ENCODE measurements at places on chromosomes 11 and 22. TPM values are rescaled to one million over a fixed set of nuclear protein-coding genes. Genes with fewer than 3 reads are reported as not detected.

The TTC28 gene
- total RNA-seq = 22.3 TPM

The YPEL1 gene
- total RNA-seq = 5.0 TPM

The C11orf97 gene
- not detected for total RNA-seq

The SCN2B gene
- 8.2 TPM for total RNA-seq

The GLYATL1 gene
- total RNA-seq = not detected

GRCh38 chr11:78085972-78086371 is 6.3 kb upstream of the NDUFC2 start:
- DNase-seq = no peak

The SLC1A2 gene
- total RNA-seq = 2.5 TPM

The CHST1 gene
- 5.4 TPM for total RNA-seq

DNA sequence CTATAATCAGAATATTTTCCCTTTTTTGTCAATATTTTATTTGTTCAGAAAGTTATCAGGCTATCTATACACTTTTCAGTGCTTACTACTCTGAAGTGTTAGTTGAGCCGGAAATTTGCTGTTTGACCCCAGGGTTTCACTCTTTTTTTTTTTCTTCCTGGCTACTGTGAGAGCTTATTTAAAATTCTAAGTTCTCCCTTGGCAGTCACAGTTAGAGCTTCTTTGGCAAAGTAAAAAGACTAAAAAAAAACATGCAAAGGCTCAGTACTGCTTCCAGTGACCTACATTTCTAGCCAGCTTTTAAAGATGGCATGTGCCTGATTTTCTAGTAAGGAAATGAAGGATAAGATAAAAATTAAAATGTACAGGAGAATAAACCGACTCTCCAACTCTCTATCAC is 48.4 kb downstream of the ELP4 start:
- DNase-seq = no peak

GRCh38 chr11:104352036-104352435 is 188.1 kb upstream of the PDGFD start:
- DNase-seq = no peak

The PKDREJ gene
- total RNA-seq = 0.04 TPM

DNA sequence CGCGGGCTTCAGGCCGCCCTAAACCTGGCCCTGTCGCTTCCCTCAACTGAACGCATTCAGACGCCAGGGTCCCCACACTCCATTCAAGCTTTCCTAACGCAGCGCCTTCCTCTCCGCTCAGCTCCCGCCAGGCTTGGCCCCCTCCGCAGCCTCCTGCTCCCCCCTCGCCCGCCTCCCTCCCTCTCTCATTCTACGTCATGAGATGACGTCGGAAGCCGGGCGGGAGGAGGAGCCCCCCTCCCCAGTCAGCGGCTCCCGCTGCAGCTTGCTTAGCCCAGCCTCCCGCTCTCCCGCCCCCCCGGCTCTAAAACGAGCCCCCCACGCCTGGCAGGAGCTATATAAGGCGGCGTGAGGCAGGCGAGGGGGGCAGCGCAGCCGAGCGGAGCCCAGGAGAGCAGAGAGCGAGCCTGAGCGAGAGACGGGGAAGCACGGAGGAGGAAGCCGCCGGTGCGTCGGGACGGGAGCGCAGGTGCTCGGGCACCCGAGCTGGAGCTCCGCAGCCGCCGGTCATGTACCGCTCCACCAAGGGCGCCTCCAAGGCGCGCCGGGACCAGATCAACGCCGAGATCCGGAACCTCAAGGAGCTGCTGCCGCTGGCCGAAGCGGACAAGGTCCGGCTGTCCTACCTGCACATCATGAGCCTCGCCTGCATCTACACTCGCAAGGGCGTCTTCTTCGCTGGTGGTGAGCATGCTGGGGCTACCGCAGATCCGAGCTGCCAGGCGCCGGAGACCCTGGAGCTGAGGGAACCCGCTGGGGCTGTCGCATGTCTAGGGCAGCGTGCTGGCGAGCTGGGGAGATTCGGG is at the start of gene NPAS4:
NPAS4 (plus strand) TSS at position 365 of the 806 bp plus-strand sequence; CDS start at position 510, 145 bp downstream.
- no peak for DNase-seq

GRCh38 chr11:15336021-15336420 is 221.3 kb downstream of the INSC start:
- no peak for DNase-seq

The RIBC2 gene
- not detected for total RNA-seq

The MS4A6A gene
- total RNA-seq = 40.8 TPM

DNA sequence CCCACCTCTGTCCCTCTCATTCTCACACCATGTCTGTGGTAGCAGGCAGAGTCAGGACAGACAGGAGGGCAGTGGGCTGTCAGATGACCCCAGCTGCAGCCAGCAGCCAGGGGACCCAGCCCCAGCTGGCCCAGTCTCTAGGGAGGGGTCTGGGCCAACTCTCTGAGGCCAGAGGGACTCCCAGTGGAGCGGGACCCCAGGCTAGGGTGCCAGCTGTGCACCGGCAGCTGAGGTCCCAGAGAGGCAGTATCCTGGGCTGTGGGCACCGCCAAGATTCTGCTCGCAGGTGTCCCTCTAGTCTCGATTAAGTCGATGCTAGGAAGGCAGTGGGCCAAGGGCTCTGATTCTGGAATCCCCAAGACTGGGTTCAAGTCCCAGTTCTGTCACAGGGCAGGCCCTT is 16.7 kb upstream of the FADD start:
- DNase-seq = no peak

- DNase-seq = no peak
Observed at GRCh38 chr11:7089328-7090251, 792 bp downstream of the RBMXL2 start.

The TRIM49 gene
- total RNA-seq = not detected

The IFITM10 gene
- total RNA-seq = 0.37 TPM

GRCh38 chr11:24400059-24400665 is 96.7 kb upstream of the LUZP2 start:
- no peak for DNase-seq

DNA sequence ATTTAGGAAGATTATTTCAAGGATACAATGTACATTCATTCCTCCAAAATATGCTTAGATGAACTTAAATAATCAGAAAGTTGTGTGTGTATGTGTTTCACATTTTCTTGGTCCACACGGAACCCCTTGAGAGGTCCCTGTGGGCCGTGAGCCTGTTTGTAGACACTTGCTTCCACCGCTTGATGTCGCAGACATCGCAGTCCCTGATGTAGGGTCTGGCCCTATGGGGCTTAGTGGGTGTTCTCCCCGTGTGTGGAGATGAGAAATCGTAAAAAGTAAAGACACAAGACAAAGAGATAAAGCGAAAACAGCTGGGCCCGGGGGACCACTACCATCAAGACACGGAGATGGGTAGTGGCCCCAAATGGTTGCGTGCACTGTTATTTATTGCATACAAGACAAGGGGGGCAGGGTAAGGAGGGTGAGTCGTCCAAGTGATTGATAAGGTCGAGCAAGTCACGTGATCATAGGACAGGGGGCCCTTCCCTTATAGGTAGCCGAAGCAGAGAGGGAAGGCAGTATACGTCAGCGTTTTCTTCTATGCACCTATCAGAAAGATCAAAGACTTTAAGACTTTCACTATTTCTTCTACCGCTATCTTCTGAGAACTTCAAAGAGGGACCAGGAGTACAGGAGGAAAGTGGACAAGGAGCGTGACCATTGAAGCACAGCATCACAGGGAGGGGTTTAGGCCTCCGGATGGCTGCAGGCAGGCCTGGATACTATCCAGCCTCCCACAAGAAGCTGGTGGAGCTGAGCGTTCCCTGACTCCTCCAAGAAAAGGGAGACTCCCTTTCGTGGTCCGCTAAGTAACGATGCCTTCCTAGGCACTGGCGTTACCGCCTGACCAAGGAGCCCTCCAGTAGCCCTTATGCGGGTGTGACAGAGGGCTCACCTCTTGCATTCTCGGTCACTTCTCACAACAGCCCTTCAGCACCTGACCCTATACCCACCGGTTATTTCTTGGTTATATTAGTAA is 1.2 kb upstream of the APOBEC3C start:
- no peak for DNase-seq

DNA sequence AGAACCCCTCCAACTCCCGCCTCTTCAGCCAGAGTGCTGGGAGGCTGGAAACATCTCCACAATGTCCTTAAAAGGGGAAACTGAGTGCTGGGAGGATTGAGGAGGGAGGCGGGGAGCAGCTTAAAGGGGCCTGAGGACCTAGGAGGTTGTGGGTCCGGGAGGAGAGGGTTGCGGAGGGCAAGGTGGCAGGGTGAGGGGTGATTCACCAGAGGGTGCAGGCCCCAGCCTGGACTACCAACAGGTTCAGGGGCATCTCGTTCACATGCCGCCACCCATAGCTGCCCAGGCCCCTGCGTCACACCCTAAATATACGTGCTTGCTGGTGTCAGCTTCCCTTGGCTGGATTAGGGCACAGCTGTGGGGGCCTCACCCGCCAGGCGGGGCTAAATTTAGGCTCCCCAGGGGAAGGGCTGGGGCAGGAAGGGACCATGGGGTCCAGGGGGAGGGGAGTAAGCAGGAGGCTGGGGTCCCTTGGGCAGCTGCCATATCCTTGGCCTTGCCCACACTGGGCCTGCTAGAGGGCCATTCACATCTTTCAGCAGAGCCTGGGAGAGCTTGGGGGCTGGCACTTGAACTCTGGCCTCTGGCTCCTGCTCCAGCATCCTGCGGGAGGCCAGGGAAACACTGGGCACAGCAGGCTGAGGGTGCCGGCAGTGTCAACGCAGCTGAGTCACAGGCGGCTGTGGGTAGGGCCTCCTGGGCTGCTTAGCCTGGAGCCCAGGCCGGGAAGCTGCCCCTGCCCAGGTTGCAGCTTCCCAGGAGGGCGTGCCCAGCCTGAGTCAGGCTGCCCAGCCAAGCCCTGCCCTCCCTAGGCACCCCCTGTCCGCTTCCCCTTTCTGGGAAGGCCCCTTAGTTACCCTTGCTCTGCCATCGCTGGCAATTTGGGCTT is 1.3 kb downstream of the EHBP1L1 start:
- peak; percentile 84 for DNase-seq

The PLA2G3 gene
- not detected for total RNA-seq

- no peak for DNase-seq
Observed at GRCh38 chr22:35893698-35894097, 134.9 kb downstream of the RBFOX2 start.

DNA sequence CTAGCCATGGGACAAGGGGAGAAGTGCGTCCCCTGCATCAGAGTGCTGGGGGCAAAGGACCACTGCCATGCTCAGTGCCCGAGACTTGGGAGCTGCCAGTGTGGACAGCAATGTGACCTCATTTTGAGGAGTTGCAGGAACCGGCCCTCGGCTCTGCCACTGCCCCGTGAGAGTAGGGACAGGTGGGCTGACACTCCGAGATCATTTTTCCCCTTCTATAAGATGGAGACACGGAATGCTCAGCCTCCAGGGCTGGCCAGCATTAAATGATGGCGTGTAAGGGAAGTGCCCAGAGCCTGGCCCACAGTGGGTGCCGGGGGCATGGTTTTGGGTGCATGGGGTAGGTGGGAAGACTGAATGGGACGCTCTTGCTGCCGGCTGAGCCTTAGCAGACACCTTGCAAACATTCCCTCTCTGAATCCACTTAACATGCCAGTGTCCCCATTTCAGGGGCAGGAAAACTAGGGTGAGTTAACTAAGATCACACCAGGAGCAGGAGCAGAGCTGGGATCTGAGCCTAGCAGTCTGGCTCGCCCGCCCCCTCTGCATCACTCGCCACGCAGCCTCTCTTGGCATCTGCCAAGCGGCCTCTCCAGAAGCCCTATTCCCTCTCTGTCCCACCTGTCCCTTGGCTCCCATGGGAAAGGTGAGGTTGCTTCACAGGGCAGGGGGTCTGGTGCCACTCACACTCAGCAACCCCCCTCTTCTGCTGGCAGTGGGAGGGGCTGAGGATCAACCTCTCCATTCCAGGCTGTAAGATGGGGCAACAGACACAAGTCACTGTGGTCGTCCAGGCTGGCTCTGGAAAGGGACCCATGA is 13.6 kb downstream of the NPTXR start:
- DNase-seq = no peak

The SEPTIN5 gene
- total RNA-seq = 287 TPM

The API5 gene
- 50.3 TPM for total RNA-seq

DNA sequence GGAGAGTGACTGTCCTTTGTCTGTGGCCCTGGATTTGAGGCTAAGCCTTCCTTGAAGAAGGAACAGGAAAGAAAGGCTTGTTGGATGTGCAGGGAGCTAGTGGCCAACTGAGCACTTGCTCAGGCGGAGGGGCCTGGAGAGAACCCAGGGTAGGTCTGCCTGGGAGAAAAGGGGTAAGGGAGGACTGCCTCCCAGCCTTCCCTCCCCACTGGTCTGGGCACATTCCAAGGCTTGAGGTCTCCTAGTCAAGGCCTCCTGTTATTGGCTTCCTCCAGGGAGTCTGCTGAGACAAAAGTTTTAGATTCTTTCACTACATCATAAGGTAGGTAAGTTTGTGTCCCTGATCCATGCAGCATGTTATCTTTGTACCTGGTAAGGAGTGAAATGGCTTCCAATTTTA is 15.2 kb downstream of the KCNQ1OT1 start:
- DNase-seq = no peak

GRCh38 chr22:21446128-21446826 is 20.9 kb upstream of the TMEM191C start:
- DNase-seq = peak; percentile 52

GRCh38 chr11:106477776-106478175 is 400.3 kb downstream of the AASDHPPT start:
- no peak for DNase-seq

The PRR5L gene
- total RNA-seq = 1.3 TPM

DNA sequence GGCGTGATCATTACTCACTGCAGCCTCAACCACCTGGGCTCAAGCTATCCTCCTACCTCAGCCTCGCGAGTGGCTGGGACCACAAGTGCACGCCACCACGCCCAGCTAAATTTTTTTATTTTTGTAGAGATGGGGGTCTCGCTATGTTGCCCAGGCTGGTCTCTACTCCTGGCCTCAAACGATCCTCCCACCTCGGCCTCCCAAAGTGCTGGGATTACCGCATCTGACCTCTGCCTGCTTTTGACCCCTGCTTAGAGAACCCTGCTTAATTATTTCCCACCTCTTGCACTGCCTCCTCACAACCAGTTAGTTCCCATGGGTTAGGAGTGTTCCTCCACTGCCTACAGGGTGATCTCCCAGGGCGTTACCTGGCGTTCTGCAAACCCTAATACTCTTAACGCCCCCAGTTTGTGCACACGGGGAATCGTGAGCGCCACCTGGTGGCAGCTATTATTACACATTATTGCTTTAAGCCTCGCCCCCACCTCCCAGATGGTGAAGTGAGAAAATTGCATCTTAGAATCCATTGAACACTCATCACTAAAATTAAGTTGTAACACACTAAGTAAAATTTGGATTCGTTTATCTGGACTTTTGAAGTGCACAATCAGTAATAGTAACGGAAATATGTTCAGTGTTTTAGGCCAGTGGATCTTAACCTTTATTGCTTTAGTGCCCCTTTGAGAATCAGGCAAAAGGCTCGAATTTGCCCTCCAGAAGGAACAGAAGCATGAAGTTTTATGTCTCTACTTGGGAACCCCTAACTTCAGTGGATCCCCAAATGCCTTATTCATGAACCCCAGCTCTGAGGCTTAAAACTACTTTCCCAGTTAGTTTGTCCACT is 61.4 kb upstream of the ASPHD2 start:
- DNase-seq = no peak

The HTATIP2 gene
- 20.8 TPM for total RNA-seq

The SERHL2 gene
- total RNA-seq = 3.9 TPM

The NDUFA6 gene
- total RNA-seq = 185 TPM

Measured in right atrium auricular region (tissue), 2 donors.